Daoy (cell line): ENCODE measurements at places on chromosomes 2 and 18.

GRCh38 chr2:182179176-182179575, 193.5 kb downstream of the PPP1R1C start:
- no peak for DNase-seq

GRCh38 chr2:98448441-98449145, 3.9 kb downstream of the INPP4A start:
- no peak for DNase-seq

GRCh38 chr18:58525517-58525916, 103.4 kb downstream of the ALPK2 start:
- peak; percentile 23 for DNase-seq

- no peak for DNase-seq
Measured at GRCh38 chr2:196159221-196159892, 12.0 kb downstream of the STK17B start.

DNA sequence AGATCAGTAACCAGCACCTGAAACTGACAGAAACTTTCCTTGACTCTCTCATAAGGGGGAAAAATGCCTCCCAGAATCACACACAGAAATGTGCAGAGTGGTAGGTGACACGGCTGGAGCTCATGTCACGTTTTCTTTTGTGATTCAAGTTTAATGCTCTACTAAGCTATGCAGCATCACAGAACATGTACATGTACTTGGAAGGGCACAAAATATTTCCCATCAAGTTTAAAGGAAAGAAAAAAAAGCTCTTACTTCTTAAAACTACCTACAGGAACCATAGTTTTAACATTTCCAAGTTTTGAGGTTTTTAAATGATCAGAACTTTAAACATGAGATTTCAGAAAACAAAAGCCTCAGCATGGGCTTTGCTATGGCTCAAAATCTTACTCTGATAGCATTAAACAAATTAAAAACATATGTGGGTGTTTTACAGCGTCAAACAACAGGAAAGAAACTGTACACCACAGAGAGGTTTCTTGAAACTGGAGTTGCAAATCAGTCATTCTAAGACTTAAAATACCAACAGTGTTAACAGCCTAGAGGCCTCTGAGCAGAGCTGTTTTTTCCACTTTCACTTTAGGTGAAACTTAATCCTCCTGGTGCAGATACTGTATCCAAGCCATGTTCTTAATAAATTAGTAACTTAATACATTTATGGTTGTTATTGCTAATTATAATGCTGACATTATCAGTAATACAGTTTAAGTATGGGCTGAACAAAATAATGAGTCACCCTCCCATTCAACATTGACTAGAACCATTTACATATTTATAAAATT, 30.1 kb downstream of the MBP start:
- DNase-seq, result peak; percentile 46

DNA sequence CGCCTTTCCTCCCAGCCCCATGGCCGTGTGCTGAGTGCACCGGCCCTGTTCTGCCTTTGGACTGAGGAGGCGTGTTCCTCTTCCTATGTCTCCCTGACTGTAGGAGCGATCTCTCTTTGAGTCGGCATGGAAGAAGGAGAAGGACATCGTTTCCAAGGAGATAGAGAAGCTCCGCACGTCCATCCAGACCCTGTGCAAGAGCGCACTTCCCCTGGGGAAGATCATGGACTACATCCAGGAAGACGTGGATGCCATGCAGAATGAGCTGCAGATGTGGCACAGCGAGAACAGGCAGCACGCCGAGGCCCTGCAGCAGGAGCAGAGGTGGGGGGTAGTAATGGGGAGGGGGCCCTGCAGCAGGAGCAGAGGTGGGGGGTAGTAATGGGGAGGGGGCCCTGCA, 29.4 kb upstream of the ASB1 start:
- DNase-seq, result no peak

DNA sequence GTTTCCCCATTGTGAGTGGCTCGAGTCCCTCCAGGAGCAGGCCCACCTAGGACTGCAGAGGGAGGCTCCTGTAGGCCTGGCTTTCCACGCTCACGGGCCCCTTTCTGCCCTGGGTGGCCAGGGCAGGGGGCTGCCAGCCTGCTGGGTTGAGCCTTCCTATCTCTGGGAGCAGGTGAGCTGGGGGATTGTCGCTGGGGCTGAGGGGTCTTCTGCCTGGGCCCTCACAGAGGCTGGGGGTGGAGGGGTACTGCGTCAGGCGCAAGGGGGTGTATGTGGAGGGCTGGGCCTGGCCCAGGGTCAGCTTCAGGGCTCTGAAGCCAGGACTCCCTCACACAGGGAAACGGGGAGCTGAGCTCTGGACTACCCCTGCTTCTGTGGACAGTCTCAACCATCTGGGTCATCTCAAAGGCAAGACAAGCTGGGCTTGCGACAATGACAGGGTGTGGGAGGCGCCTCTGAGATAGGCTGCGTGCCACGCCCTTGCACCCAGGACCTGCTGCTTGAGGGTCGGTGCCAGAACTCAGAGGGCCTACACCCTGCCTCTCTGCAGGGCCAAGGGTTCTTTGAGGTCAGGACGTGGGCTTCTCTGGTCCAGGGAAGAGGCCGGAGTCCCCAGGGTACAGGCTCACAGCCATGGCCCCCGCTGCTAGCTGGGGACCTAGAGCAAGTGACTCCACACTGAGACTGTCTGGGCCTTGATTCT, 206.1 kb downstream of the TWIST2 start:
- no peak for DNase-seq

DNA sequence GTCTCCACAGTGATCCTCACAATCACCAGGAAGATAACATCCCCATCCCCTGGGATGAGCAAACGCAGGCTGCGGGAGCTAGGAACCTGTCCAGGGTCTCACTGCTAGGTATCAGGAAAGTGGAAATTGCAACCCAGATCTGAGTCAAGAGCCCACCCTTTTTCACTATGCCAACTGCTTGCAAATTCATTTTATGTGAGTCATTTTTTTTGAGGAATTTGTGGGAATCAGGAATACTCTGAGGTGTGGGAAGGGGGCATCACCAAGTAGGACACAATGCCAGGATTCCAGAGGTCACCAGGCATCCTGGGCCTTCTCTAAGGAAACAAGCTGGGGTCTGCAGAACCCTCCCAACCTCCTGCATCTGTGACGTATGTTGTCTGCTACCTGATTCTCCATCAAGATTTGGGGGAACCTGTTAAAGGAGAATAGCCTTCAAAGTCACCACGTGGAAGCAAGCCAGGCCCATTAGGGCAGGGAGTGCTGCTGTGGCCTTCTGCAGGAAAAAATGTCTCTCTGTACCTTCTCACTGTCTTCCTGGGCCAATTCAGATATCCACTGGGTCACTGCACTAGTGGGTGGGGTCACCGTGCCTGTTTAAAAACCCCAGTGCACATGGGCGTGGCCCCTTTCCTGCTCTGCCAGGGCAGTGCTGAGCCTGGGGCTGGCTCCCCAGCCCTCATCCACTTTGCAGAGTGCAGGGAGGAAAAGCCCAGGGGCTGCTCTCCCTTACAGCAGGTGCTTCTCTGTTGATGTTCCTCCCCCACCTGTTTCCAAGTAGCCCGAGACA, 50.2 kb downstream of the MCFD2 start:
- DNase-seq, result no peak

DNA sequence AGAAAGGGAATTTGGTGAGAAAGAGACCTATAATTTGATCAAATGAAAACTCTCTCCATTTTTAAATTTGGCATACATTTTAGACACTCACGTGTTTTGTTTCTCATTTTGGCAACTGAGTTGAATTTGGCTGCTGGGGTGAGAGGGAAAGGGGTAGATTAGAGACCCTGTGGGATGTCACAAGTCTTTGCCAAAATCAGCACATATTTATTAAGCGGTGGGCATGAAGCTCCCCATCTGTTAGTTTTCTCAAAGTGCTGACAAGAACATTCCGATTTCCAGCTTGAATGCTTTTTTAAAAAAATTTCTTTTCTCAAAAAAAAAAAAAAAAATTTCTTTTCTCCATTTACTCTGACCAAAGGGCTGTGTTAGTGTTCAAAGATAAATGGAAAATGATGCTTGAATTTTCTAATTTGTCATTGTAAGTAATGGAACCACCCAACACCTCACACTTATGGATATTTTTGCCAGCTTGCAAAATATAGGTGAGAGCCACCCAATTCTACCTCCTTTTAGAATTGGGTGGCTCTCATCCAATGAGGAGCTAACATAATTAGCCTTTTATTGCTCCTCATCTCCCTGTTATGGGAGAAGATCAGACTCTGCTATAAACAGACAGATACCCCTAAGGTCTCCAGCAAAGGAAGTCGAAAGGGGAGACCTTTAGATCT, 222.9 kb upstream of the FN1 start:
- DNase-seq, result no peak

- DNase-seq, result peak; percentile 31
Measured at GRCh38 chr2:224360801-224361251, 41.1 kb downstream of the FAM124B start.

- peak; percentile 33 for DNase-seq
Measured at GRCh38 chr2:166180951-166181812, 53.4 kb upstream of the SCN1A start.

GRCh38 chr2:108916796-108917421, 72.1 kb downstream of the EDAR start:
- DNase-seq, result no peak

DNA sequence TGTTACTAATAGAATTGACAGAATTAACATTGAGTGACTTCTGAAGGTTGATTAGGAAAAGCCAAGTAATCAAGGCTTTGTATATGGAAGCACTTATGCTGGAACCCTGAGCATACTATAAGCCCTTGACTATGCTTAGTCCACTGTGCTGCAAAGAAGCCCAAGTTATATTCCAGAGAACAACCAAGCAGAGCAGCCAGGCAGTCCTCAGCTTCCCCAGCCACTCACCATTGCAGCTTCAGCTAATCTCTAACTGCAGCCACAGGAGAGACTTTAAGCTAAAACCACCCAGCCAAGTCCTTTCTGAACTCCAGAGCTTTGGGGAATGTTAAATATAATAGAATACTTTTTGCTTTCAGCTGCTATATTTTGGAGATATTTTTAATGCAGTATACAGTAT, 164.4 kb upstream of the VWC2L start:
- no peak for DNase-seq

DNA sequence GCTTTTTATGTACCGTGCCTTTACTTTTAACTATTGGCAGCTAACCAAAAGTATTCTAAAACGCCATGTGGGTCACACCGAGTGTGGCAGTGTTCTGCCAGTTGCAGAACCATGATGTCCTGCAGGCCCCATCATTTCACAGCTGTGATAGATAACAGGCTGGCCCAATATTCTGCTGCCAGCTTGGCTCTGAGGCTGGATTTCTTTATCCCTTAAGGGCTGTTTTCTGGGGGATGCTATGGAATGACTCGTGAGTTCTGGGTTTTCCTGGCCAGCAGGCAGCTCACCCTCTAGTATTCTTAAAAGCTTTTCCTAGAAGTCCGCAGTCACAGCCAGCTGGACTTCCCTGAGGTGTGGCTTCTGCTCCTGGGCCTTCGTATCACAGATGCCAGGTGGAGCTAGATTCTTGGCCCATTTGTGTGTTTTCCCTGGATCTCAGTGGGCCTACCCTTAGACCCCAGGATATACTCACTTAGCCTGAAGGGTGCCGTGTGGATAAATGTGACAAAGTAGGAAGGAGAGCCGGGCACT, 41.0 kb downstream of the FHOD3 start:
- no peak for DNase-seq
